ENCODE measurements at places on chromosomes 4 and X. TPM values are rescaled to one million over a fixed set of nuclear protein-coding genes. Genes with fewer than 3 reads are reported as not detected.

QRFPR gene
- 1.1 TPM for total RNA-seq

DSPP gene
- under 0.01 TPM for total RNA-seq

CHIC2 gene
- total RNA-seq: 19.5 TPM

DNA sequence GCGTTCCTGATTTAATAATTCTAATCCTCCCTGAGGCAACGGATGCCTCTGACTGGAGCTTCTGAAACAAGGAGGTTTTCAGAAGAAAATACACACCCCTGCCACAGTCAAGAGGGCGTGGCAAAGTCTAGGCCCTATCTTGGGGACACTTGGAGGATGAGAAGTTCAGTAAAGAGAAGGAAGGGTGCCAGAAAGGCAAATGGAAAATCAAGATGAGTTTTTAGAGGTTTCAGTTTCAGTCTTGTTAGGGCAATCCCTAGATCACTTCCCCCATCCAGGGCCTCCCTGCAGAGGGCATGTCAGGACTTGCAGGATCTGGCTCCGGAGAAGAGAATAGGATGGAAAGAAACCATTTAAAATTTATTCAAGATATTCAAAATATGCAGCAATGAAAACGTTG, 28.5 kb upstream of the FGF2 start:
- H3K27me3 ChIP-seq: no peaks in the 10 kb centered on the region
- DNase-seq: peak; percentile 87
- H3K4me1 ChIP-seq: peaks cover 13% of the 10 kb centered on the region
- no peaks in the 10 kb centered on the region for H3K36me3 ChIP-seq
- H3K27ac ChIP-seq: peak overlapping the region; percentile 69

DNA sequence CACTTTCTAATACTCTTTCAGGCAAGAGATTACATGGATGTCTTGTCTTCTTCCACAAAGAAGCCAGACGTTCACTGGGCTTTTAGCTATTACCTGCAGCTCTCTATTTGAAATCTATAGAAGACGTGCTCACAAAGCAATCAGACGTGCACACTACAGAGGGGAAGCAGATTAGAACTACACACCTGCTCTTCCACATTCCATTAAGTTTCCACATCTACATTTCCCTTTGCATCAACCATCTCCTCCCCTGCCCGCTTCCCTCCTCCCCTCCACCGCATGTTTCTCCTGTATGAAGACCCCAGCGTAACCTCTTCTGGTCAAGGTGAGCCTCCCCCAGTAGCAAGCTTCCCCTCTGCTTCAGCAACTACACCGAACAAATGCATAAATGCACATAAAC, 119.8 kb downstream of the DHX15 start:
- no peak overlapping the region for H3K4me3 ChIP-seq
- H3K36me3 ChIP-seq: no peaks in the 10 kb centered on the region
- peaks cover 3% of the 10 kb centered on the region for H3K4me1 ChIP-seq
- no peak overlapping the region for H3K27ac ChIP-seq

GRCh38 chrX:106612393-106612763, 600 bp downstream of the RADX start:
- peaks cover 3% of the 10 kb centered on the region for H3K4me1 ChIP-seq
- peak overlapping the region; percentile 56 for H3K4me3 ChIP-seq

- H3K4me3 ChIP-seq: no peak overlapping the region
- H3K36me3 ChIP-seq: no peaks in the 10 kb centered on the region
- H3K27me3 ChIP-seq: peaks cover 16% of the 10 kb centered on the region
- H3K4me1 ChIP-seq: peaks cover 9% of the 10 kb centered on the region
These were observed 47.9 kb upstream of the FGF13 start for GRCh38 chrX:138759217-138759943.

DNA sequence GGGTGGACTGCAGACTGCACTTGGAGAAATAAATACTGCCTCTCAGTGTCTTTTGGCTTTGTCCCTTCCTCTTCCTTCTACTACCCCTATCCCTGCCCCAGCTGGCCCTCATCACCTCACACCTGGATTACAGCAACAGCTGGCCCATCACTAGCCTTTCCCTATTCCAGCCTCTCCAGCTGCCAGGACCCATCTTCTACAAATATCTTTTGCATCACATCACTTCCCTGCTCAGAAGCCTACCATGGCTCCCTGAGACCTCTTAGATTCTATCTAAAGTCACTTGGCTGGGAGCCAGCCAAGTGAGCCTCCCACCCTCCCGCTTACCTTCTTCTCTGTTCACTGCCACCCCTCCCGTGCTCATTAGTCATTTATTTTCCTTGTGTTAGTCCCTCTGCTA, 66.8 kb downstream of the TSC22D3 start:
- DNase-seq: no peak
- H3K36me3 ChIP-seq: no peaks in the 10 kb centered on the region
- H3K4me1 ChIP-seq: peaks cover 25% of the 10 kb centered on the region
- H3K27ac ChIP-seq: no peak overlapping the region
- peaks cover 29% of the 10 kb centered on the region for H3K27me3 ChIP-seq
- H3K4me3 ChIP-seq: no peak overlapping the region

GRCh38 chr4:145808848-145809512, 129.0 kb downstream of the C4orf51 start:
- no peak for DNase-seq
- no peak overlapping the region for H3K4me3 ChIP-seq
- peaks cover 16% of the 10 kb centered on the region for H3K36me3 ChIP-seq
- H3K4me1 ChIP-seq: peaks cover 6% of the 10 kb centered on the region
- H3K27ac ChIP-seq: no peak overlapping the region
- H3K27me3 ChIP-seq: no peaks in the 10 kb centered on the region
